Smooth muscle cell of the brain vasculature (primary cell): ENCODE measurements at places on chromosomes 6 and 20.

DNA sequence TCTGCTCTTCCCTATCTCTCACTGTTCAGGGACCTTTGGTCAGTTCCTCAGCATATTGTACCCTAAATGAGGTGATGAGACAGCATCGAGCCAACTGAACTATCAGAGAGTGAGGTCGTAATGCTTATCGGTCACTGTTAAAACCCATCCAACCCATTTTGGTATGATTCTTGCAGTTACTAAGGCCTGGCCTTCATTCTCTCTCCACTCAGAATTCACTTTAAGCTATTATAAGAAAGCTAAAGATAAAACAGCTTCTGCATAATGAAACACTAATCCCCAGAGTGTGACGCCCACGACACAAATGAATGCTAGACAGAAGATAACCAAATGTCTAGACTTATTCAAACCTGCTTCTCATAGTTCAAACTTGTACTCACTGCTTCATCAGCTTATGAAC lies 175.8 kb downstream of the GMPR start:
- no peak for DNase-seq

DNA sequence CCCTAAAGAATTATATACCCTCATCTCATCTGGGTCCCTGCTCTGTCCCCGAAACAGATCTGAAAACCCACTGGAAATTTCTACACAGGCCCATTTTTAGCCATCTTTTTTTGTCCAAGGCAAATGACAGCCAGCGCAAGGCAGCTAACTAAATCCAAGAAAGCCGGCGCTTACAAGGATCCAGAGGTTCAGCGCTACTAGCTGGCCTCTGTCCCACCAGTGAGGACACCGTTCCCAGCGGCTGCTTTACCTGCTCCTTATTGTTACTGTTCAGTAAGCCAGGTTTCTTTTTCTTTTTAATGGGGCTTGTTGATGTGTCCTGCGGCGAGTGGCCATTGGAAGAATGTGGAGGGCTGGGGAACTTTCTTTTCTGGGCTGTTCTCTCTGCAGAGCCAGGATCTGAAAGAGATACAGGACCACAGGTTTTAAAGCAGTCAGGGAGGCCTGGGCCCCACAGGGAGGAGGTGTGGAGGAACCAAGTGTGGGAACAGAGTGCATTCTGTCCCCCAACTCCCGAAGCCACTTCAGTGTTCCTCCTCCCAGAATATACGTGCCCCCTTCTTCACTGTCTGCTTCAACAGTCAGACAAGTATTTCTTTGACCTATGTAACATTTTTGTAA lies 46.6 kb downstream of the ZMYND8 start:
- no peak for DNase-seq

- no peak for DNase-seq
Observed at GRCh38 chr6:36669002-36669401, 9.5 kb upstream of the CDKN1A start.

GRCh38 chr6:12148317-12148801 lies 136.2 kb downstream of the HIVEP1 start:
- DNase-seq = no peak

- no peak for DNase-seq
Observed at GRCh38 chr6:110471726-110472365, 4.6 kb downstream of the SLC22A16 start.

DNA sequence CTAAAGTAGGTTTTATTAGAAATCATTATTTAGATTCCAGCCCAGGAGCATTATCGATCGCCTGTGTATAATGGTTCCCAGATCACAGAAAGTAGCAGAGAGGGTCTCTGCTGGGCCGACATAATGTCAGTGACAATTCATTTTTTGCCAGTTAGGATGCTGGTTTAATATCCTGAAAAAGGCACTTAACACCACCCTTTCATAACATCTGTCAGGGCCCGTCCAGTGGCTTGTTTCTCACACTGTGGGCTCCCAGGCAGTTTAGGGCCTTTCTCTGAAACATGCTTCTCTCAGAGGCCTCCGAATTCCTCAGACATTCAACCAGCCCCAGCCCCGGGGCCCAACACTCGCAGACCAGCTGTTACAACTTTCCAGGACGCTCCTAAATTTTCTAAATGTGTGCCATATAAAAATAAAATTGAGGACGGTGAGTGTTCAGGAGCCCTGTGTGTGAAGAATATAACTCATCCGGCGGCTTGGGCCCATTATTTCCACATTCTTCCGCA lies 108.6 kb upstream of the EYA4 start:
- no peak for DNase-seq

- no peak for DNase-seq
Observed at GRCh38 chr20:346640-347316, at the start of gene NRSN2. Gene NRSN2, plus strand, starts transcription at chr20:347111. Its CDS starts 2,533 bp downstream, at chr20:349644.

DNA sequence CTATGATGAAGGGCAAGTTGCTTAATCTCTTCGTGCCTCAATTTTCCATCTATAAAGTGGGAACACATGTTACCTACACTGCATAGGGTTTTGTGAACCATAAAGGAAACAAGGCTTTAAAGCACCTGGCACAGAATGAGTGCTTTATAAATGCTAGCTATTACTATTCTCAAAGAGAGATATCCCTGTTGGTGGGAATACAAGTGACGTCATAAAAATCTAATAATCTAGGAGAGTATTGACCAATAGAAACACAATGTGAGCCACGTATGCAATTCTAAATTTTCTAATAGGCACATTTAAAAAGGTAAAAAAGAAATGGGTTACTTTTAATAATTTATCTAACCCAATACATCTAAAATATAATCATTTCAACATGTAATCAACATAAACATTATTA lies 316.4 kb downstream of the PTPRT start:
- DNase-seq = no peak

GRCh38 chr6:35977308-35977707 lies 47.1 kb downstream of the SLC26A8 start:
- DNase-seq = no peak

- no peak for DNase-seq
Observed at GRCh38 chr6:132651062-132651461, 7.9 kb downstream of the TAAR1 start.

DNA sequence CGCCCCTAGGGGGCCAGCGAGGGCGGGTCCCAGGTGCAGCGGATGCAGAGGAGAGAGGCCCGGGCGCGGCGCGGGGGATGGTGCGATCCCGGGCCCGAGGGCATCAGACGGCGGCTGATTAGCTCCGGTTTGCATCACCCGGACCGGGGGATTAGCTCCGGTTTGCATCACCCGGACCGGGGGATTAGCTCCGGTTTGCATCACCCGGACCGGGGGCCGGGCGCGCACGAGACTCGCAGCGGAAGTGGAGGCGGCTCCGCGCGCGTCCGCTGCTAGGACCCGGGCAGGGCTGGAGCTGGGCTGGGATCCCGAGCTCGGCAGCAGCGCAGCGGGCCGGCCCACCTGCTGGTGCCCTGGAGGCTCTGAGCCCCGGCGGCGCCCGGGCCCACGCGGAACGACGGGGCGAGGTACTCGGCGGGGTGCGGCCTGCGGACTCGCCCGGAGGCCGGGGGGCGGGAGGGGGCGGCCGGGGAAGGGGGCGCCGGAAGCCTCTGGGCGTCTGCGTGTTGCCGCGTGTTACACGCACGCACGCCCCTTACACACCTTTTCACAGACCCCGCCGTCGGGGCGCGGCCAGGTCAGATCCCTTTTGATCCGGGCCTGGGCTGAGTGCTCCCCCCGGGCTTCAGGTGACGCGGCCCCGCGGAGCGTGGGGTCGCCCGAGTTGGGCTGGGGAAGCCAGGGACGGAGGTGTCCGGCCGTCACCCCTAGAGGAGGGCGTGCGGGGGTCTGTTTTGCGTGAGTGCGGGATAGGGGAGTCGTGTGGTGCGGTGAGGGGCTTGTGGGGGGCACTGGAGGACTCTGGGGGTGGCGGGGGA lies 412 bp downstream of the TRIB3 start:
- DNase-seq = no peak

- DNase-seq = no peak
Observed at GRCh38 chr6:34423254-34423653, 2.6 kb downstream of the RPS10 start.

DNA sequence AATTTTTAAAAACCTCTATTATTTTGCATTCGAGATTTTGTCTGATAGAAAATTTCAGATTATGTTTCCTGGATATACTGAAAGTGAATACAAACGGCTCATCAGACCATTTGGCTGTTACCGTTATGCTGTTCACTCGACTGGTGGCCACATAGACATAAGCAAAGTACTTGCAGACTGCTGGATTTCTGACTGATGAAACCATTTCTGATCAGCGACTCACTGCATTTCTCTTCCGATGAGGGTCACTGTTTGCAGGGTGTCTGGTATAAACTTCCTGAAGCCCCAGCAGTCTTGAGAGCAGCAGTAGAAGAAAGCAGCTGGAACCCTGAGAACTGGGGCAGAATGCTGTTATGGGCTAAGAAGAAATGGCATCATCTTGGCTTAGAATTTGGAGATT lies 17.7 kb downstream of the SNX9 start:
- DNase-seq = no peak

- no peak for DNase-seq
Observed at GRCh38 chr6:82786248-82786647, 279.4 kb downstream of the UBE3D start.
